Kidney (tissue), 22 donors: ENCODE measurements at places on chromosomes 3 and 15.

GRCh38 chr3:2623436-2623835 lies 486.7 kb downstream of the IL5RA start:
- DNase-seq = no peak

GRCh38 chr15:99282586-99282985 lies 31.3 kb downstream of the LRRC28 start:
- no peak for DNase-seq

GRCh38 chr3:131381445-131382291 lies at the start of gene NUDT16:
NUDT16 (plus strand) TSS chr3:131381774; CDS start chr3:131381805, 31 bp downstream.
- peak; percentile 100 for DNase-seq

GRCh38 chr3:196499807-196500524 lies 3.6 kb downstream of the RNF168 start:
- DNase-seq = peak; percentile 21

GRCh38 chr15:32864051-32864450 lies 146.2 kb downstream of the GREM1 start:
- DNase-seq = no peak

DNA sequence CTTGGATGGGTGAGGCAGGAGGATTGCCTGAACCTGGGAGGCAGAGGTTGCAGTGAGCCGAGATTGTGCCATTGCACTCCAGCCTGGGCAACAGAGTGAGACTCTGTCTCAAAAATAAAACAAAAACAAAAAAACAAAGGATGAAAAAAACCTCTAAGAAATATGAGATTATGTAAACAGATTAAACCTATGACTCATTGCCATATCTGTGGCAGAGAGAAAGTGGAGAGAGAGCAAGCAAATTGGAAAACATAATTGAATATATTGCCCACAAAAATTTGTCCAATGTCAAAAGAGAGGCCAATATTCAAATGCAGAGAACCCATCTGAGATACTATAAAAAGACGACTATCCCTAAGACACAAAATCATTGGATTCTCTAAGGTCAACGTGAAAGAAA lies 1106.0 kb downstream of the OTOL1 start:
- no peak for DNase-seq

DNA sequence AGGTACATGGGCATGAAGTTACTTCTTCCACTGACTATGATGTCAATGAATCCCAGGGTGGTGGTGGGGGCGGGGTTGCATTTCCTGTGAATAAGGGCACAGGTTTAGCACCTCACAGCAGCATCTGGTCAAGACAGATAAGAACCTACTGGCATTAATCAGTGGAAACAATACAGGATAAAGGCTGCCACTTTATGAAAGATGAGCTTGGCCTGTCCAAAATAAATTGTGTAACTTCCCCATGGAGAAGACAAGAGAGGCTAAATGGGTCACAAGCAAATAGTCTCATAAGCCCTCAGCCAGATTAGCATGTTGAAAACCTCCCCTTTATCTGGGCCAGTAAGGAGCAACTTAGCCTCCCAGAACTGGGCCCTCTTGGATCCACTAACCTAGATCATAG lies 27.4 kb upstream of the PLSCR2 start:
- no peak for DNase-seq
